ENCODE measurements at places on chromosomes 6 and 20.

GRCh38 chr6:24972311-24972958 is 36.7 kb upstream of the RIPOR2 start:
- no peak for DNase-seq

DNA sequence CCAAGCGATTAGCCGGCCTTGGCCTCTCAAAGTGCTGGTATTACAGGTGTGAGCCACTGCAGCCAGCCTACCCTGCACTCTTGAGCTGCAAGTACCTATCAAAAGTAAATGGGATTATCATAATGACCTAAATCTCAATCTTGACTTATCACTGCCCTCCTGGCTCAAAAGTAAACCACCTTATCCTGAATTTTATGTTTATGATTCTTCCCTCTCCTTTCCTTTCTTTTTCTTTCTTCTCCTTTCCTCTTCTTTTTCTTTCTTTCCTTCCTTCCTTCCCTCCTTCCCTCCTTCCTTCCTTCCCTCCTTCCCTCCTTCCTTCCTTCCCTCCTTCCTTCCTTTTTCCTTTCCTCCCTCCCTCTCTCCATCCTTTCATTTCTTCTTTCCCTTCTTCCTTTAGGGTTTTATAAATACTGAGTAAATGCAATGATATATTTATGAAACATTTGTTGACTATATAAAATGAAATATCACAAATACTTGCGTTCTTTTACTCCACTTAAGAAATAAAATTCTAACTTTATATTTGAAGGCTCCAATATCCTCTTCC is 21.0 kb downstream of the SPATS1 start:
- no peak for DNase-seq

DNA sequence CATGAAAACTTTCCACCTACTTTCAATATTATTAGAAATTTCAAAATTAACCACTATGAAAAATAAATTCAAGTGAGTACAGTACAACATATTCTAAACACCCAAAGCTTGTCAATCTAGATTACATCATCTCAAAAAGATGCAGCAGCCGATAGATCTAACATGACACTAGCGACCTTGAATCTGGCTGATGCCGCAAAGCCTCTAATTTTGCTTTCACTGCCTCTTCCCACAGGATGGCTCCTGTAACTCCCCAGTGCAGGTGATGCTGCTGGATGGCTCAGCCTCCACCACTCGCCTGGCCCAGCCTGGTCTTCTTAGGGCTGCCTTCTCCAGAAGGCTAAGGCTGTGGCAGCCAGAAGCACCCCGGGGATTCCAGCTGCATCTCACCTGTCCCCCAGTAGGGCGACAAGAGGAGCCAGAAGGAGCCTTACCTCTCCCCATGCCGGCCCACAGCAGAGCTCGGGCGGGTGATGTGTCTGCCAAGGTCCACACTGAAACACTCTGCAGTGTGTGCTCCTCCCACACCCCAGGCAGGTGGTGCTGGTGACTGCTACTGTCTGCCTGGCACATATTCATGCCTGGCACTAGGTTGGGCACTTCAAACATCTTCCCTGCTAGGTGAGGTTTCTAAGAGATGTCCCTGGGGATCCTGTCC is 82.1 kb downstream of the SLC23A2 start:
- no peak for DNase-seq

GRCh38 chr20:53824779-53825178 is 231.1 kb upstream of the ZNF217 start:
- peak; percentile 70 for DNase-seq

DNA sequence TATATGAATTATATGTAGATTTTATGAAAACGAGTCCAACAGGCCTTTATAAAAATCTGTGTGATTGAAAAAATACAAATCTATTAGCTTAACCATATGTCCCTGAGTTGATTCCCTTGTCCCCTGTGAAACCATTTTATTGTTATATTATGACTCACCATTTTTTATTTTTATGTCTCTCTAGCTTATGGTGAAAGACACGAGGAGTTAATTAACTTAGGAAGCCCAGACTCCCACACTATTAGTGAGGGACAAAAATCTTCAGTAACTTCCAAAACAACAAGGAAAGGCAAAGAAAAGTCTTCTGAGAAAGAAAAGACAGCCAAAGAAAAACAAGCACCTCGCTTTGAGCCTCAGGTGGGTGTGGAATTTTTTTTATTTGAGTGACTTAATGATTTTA is 183.1 kb downstream of the ADGB start:
- DNase-seq = no peak

DNA sequence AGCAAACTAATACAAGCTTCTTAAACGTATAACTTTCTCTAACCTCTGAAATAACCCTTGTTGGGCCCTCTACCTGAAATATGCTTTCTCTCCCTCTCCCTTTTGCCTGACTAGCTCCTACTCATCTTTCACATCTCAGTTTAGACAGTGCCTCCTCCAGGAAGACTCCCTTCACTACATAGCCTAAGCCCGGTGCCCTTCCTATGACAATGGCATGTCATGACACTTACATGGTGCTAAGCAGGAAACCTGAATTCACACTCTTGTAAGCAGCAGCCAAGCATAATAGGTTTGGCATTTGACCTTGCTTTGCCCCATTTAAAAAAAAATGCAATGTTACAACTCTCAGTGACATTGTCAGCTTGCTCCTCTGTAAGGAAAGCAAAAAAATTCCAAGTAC is 33.1 kb upstream of the FBXL4 start:
- no peak for DNase-seq

DNA sequence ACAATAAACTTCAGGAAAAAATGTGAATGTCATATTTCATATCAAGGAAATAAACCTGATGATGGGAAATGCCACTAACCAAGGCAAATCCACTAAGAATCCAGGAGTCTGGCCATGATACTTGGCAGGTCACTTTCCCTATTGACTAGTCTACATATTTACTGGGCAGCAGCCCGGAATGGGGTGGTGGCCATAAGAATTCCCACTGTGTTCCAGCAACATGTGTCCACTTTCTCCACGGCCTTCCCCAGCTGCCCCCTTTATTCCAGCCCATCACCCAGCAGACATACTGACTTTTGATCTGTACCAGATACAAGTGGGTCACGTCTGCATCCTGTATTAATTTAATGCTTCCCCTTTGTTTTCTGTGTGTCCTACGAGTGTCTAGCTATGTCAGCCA is 234.5 kb upstream of the PRDM1 start:
- DNase-seq = no peak

GRCh38 chr6:111858347-111858746 is 14.9 kb downstream of the FYN start:
- no peak for DNase-seq

DNA sequence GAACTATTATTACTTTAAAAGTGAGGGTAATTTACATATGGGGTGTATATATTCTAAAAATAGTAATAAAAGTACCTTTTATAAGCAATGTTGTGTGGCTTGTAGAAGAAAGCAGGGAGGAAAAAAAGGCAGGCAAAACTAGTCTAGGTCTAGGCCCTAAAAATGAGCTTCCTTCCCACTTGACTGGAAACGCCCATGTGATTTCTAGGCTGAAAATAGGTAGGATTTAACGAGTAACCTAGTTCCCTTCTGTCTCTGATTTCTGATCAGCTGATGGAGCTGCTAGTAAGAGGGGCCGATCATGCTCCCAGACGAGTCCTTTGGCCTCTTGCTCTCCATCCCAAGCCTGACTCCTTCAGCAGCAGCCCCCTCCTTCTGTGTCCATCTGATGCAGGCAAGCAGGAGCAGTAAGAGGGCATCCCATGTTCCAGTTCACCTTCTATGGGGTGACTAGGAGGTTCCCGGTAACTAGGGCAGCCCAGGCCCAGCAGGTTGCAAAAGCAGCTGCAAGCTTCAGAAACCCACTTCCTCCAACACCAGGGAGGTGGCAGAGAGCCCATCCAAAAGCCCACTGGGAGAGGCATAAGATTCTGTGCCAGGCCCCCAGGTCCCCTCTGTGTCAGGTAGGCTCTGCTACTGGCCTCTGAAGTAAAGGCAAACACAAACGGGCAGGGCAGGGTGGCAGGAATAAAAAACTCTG is 24.4 kb downstream of the TBC1D20 start:
- DNase-seq = no peak

GRCh38 chr6:89320012-89320559 is 5.0 kb upstream of the GABRR2 start:
- no peak for DNase-seq

DNA sequence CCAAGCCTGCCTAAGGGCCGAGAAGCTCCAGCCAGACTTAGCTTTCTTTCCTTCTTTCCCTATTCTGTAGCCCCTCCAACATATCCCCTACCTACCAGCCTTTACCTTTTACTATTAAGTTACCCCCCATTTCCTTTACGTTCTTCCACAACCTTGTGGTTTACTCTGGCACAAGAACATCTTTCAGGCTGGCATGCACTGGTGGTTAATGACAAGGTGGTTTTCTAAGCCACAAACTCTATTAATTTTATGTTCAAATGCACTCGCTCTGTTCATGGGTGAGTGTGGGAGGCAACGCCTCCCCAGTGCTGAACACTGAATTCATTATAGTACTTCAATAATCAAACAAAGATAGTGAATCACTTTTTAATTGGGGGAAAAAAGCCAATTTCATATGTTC is 64.4 kb downstream of the TRERF1 start:
- DNase-seq = no peak

- peak; percentile 5 for DNase-seq
Measured at GRCh38 chr20:18279242-18279641, 9.1 kb upstream of the ZNF133 start.

DNA sequence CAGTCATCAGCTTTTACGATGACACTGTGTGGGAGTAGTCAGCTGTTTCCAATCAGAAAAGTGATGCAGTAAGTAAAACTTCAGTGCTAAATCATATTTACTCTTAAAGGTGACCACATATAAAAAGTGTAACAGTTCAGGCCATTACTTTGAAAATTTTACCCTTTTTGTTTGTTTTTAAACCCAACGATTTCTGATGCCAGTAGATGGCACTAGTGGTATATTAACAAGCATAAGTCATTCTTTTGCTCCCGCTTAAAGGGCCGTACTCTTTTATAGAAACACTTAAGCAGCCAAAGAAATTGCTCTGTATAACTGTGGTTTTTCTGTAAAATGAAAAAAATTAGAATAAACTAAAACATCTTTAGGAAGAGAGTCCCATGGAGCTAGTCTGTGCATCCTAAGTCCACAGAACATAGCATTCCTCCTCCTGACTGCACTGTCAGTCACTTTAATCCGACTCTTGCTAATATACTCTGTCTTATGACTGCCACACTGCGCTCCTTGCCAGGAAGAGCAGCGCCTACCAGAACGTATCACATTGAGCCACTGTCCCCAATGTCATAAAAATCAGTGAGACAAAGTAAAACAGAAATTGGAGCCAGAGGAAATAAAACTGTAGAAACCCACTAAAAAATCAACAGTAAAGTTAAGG is 25.0 kb downstream of the HEBP2 start:
- peak; percentile 67 for DNase-seq

DNA sequence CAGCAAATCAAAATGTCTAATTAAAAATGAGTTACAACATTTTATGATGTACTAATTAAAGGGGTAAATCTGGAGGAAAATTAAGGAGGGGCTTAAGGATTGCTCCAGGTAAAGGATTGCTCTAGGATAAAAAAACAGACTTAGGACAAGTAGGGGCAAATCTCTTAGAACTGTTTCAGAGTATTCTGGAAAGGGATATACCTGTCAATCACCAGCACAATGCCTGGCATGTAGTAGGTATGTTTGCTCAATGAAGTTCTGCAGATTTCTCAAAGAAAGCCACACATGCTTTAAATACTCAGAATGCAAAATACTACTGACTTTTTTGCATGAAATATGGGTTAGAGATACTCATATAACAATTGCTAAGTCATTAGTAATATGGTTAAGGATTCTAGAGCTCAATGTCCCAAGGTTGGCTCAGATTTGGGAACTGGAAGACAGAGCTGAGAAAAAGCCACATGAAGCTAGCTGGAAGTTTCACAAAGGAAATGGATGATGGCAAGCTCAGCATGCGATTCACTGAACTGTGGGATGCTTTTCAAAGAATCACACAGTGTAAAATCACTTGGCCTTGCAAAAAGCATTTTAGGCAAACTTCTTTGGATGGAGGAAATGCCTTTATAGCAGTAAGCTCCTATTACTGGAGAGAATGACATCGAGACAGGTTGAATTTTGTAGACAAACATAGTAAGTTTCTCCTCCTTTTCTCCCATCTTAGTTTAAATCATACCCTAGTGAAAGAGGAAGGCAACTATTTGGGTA is 72.8 kb downstream of the MAP3K5 start:
- DNase-seq = peak; percentile 22

DNA sequence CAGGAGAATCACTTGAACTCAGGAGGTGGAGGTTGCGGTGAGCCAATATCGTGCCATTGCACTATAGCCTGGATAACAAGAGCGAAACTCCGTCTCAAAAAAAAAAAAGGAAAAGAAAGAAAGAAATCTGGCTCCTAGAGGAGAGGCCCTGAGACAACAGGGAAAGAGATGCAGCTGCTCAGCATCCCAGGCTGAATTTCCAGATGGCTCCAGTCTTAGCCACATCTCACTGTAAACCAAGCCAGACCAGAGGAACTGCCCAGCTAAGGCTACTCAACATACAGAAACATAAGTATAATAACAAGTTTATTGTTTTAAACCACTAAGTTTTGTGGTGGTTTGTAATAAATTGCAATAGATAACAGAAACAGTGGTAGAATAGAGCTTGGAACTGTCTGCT is 38.5 kb upstream of the TASP1 start:
- DNase-seq = no peak

DNA sequence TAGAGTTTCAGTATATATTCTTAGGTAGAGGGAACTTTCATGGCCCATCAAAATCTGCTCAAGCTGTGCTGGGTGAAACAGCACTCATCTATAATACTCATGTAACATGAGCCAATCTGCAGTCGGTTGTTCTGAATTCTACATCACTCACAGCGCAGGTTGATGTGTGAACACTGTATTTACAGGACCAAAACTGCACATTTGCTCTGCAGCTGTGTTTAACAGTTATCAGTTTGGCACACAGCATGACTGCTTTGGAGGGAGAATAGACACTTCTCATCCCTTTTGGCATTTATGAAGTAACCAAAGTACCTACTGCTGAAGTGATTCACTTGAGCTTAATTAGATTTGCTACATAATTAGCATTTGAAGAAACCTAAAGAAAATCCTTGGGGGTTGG is 225.1 kb downstream of the BCKDHB start:
- no peak for DNase-seq

DNA sequence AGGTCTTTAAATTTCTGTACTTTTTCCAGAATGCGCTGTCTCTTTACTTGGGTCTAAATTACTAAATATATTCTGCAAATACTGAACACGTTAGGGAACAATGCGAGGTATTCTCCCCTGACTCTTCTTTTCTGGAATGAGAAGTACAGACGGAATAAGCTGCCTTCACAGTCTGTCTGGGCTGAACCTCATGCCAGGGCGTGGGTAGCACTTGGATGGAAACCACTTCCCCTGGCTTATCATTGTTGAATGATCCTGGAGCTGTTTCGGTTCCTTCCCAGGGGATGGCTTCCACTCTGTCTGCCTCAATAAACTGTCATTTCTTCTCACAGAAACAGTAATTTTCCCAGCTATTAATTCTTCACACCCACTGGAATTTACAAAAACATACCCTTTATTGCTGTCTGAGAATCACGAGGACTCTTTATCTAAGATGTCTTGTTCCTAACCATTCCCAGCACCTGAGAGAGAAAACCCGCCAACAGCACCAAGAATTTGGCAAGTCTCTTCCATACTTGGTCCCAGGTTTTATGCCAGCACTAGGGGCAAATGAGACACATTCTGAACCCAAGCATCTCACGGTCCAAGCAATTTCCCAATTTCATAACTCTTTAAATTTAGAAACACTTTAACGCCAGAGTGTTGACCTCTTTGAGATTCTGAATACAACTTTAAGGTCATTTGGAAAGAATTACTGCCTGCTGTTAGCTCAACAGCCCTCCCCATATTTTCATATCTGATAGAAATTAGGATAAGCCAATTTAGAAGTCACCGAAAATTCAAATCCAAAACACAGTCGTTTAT is 43.2 kb upstream of the ADGRF5 start:
- no peak for DNase-seq
